ENCODE measurements at places on chromosomes 6 and 20. TPM values are rescaled to one million over a fixed set of nuclear protein-coding genes. Genes with fewer than 3 reads are reported as not detected.

DNA sequence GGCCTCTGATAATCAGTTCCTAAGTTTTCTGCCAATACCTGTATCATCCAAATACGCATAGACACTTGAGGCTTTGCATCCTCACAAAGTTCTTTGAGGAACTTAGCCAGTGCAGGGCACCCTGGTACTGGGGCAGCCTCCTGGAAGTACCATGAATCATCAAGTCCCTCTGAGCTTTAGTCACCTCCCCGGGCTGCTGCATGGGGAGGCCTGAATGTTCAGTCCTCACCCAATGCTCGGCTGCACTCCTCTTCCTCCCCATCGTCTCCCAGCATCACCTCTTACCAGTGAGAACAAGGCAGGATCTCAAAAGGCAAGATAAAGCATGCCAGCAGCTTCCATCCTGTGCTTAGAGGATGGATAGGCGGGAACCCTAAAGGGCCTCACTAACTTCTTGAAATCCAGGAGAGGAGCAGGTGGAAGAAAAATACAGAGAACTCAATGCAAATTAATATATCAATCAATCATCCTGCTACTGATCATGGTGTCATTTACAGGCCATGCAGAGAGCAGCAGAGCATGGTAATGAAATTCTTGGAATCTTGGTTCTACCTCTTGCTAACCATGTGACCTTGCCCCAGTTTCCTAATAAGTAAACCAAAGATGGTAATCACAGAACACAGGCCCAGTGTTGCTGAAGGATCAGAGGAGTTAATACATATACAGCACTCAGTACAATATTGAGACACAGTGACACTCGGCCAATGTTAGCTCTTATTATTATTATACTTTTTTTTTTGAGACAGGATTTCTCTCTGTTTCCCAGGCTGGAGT lies 4.7 kb upstream of the CCN6 start:
- peak; percentile 20 for DNase-seq

DNA sequence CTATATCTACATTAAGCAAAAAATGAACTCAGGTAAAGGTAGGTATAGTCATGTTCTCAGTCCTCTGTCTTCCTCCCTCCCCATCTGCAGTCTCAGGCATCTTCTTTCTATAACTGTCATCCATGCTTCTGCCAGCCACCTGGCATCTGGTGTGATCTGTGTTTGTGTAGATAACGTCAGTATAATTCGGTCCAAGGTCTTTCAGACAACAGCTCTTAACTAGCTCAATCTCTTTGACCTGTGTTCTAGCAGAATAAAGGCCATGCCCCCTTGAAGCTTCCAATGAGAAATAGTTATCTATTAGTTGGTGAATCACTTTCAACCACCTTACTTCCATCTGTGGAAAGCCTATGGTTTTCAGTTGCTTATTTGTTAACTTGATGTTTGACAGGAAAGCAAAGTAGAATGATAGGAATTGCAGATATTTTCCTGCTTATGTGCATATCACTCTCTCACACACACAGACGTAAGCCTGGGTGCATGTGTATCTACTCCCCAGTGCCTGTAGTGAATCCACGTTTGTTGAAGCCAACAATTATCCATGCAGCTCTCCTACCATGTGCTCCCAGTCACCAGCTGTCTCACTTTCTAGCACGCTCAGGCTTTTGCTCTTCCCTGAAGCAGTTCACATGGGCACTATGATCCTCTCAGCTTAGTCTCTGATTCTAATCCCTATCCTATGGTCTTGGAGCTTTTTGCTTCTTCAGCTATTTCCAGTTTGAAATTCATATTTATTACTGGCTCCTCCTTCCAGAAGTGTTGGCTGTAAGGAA lies 433.7 kb upstream of the MANEA start:
- DNase-seq = no peak

Gene FKBP5
- polyA plus RNA-seq = 141 TPM

- no peak for DNase-seq
Measured at GRCh38 chr6:110250838-110251237, 70.6 kb downstream of the CDC40 start.

DNA sequence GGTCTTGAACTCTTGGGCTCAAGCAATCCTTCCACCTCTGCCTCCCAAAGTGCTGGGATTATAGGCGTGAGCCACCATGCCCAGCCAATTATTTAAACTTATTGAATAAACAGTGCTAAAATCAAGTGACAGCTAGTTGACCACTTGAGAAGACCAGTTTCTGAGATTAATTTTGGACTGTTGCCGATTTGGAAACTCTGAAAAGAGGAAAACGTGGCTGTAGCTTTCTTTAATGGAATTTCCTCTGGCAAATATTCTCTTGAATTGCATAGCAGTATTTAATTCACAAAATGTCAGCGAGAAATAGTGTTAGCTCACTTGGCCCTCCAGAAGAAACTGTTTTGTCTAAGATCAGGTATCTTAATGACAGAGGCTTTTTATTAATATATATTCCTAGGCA lies 754.5 kb downstream of the HDGFL1 start:
- no peak for DNase-seq

GRCh38 chr6:170041526-170041925 lies 249.4 kb downstream of the DLL1 start:
- no peak for DNase-seq

DNA sequence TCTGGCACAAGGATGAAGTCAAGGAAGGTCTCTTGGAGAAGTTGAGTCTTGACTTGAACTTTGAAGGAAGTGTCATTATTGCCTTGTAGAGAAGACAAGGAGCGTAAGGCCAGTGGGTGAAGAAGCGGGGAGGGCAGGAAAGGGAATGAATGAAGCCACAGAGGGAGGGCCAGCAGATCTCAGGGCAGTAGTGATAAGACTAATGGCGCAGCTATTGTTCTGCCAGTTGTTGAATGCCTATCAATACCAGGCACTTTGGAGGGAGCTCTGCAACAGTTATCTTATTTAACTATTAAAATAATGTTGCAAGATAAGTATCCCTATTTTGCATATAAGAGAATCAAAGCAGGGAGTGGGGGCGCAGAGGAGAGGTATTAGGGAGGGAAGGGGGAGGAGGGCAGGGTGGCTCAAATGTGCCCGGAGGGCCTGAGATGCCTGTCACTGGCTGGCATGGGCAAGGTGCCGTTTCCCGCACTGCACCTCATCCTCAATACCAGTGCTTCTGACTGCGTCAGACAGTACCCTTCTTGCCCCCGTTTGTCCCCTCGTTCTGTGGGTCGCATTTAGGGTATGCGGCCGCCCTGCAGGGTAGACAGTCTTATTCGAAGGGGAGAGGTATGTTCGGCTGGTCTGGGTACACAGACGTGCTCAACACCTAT lies 109.8 kb downstream of the ZDHHC14 start:
- DNase-seq = no peak

DNA sequence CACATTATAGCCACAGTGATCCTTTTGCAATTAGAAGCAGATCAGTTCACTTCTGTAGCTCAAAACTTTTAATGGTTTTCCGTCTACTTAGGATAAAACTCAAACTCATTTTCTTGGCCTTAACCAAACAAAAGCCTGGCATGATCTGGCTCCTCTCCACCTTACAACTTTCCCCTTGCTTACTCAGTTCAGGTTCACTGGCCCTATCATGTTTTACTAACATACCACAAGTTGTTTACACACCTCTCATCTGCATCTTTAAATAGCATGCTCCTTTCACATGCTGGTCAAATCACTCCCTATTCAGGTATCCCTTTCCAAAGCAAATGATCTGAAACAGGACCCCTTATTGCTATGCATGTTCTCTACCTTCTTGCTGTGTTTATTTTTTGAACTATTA lies 191.4 kb upstream of the FAM83B start:
- DNase-seq = no peak

DNA sequence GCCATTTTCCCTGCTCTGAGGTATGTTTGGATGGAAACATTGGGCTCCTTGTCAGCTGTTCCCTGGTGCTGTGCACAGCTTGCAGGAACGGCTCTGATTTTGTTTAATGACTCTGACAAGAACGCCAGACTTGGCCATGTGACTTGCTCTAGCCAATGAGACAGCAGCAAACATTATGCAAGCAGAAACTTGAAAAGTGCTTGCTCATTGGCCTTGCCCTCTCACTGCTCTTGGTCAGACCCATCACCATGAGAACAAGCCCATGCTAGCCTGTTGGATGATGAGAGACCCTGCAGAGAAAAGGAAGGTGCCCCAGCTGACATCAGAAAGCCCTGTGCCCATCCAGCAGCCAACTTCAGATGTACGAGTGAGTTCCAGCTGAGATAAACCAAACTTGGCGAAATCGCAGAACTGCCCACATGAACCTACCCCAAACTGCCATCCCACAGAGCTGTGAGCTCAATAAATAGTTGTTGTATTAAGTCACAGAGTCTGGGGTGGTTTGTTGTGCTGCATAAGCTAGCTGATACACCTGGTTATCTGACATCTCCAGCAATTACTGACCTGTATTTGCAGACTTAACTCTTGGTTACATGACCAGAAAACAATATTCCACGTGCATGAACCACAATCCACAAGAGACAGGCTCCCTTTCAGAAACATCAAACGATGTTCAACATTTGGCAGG lies 96.9 kb downstream of the JPH2 start:
- DNase-seq = no peak
